ENCODE measurements at places on chromosomes 12 and 14.

GRCh38 chr12:713281-713875 lies 39.0 kb upstream of the WNK1 start:
- DNase-seq, result no peak

DNA sequence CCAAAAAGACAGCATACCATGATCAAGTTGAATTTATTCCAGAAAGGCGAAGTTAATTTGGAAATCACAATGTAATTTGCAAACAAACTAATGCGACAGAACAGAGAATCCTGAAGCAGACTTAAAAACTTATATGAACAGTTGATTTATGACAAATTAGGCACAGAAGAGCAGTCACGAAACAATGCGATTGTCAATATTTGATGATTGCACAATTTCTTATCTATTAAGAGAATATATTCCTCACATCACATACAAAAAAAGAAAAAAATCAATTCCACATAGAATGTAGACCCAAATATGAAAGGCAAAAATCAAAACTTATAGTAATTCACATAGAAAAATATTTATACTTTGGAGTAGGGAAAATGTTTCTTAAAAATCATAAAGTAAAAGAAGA lies 28.9 kb downstream of the COX16 start:
- no peak for DNase-seq

- DNase-seq, result no peak
These were observed 875.2 kb downstream of the FLRT2 start for GRCh38 chr14:86404989-86405649.

- DNase-seq, result no peak
These were observed 45.0 kb upstream of the GSG1 start for GRCh38 chr12:13148485-13148847.

GRCh38 chr12:48119834-48120195 lies 651 bp downstream of the PFKM start:
- no peak for DNase-seq

DNA sequence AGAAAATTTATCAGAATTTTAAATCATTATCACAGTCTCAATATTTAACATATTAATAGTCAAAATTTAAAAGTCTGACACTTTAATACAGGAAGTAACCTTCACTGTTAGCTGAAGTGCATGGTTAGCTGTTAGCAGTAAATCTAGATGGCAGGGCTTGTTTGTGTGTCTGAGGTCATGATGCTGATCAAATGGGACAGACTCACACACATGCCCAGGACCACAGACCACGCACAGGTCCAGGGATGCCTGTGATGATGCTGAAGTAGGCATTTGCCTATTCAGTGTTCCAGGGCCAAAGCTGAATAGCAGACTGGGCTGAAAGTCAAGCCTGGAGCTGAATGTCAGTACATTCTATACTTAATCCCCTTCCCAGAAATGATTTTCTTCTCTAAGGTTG lies 20.5 kb downstream of the FNTB start:
- DNase-seq, result no peak

- no peak for DNase-seq
These were observed 203.2 kb upstream of the SSTR1 start for GRCh38 chr14:38004610-38004879.

DNA sequence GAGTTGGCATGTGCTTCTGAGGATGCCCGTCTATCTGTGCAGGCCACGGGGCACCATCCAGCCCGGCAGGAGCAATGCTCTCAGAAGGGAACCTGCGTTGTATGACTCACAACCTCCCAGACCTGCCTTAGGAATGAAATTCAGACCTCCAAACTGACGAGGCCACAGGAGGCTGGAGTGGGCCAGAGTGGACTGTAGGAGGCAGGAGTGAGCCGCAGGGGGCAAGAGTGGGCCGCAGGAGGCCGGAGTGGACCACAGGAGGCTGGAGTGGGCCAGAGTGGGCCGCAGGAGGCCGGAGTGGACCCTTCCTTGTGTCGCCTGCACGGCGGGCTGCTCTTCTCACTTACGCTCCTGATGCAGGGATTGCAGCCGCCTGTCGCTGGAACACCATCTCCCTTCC lies 11.1 kb upstream of the FBRSL1 start:
- no peak for DNase-seq

DNA sequence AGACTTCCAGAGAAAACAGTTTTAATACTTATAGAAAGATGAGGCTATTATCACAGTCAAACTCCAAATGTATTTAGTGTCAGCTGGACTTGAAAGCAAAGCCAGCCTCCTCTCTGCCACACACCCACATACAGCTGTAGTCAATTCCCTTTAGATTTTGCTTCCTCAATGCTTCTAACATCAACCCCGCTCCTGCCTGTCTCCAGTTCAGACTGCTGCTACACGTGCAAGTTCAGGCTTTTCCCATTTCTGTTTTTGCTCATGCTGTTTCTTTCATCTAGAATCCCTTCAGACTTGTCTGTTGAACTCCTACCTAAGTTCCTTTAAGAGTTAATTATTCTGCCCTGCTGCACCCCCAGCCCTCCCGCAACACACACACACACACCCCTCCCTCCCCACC lies 380.0 kb downstream of the KCNH5 start:
- no peak for DNase-seq

DNA sequence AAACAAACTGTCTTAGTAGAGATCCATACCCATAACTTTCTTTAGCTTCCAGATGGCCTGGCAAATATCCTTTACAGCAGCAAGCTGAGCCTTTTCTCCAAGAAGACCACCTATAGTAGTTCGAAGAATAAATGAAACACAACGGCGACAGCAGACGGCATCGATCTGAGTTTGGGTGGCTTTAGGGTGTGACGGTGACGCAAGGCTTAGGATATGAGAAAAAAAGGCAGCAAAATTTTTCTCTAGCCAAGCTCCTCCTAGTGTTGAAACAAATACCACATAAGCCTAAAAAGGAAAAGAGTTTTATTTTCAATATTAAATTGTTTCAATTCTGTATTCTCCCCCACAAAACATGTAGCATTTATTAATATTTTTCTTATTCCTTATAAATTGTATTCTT lies 33.3 kb downstream of the HEATR5A start:
- no peak for DNase-seq

DNA sequence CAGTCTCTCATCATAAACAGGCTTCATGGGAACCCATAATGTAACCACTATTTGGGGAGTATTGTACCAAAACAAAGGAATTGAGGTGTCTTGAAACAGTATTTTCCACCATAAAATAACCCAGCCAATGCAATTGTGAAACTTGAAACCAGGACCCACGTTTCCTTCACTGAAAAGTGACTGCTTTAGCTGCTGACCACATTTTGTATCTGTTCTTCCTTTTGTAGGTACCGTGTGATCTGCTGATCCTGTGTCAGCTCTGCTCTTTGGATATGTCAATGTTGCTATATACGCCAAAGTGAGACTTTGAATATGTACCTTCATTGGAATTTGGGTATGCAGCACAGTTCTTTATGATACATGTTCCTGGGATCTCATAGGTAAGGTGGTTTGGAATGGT lies 95.1 kb upstream of the CNTN1 start:
- no peak for DNase-seq

DNA sequence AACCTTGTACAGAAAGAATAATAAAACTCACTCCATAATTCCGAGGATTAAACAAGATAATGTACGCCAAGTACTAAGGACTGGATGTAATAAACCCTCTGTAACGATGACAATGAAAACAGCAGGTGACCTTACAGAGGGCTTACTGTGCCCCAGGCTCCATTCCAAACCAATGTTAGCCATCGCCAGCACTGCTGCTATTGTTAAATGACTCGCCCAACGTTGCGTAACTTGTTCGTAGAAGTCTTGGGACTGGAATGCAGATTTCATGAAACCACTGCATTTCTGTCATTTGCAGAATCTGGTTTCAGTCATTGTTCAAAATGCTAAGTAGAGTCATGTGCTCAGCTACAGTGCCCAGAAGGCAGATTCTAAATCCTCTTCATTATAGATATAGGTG lies 728 bp upstream of the STON2 start:
- DNase-seq, result no peak

DNA sequence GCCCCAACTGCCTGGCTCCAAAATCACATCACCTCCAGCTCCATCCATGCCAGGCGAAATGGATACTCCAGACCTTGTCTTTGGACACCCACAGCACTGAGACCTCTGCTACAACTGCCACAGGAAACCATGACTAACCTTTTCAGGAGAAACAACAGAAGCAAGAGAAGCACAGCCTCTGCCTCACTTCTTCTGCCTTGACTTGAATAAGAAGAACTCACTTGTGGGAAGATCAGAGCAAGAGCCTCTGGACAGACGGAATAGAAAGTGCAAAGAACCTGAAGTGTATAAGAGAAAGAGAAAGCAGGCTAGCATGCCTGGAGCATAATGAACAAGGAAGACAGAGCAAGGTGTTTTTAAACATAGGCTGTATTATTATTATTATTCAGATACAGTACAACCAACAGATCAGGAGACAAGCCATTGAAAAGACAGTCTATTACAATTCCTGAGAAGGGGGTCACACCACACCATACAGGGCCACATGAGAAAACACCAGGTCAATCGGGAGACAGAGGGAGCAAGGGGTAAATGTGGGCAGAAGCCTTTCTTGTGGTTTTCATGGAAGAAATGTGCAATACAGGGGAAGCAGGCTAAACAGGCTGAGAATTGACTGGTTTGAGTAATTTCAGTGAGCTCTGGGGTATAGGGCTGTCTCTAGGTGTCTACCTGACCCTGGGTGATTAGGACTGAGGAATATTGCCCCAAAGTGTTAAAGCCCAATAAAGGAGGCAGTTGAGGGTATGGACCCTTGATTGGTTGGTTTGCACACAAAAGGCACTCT lies 7.4 kb upstream of the OR10P1 start:
- DNase-seq, result no peak

DNA sequence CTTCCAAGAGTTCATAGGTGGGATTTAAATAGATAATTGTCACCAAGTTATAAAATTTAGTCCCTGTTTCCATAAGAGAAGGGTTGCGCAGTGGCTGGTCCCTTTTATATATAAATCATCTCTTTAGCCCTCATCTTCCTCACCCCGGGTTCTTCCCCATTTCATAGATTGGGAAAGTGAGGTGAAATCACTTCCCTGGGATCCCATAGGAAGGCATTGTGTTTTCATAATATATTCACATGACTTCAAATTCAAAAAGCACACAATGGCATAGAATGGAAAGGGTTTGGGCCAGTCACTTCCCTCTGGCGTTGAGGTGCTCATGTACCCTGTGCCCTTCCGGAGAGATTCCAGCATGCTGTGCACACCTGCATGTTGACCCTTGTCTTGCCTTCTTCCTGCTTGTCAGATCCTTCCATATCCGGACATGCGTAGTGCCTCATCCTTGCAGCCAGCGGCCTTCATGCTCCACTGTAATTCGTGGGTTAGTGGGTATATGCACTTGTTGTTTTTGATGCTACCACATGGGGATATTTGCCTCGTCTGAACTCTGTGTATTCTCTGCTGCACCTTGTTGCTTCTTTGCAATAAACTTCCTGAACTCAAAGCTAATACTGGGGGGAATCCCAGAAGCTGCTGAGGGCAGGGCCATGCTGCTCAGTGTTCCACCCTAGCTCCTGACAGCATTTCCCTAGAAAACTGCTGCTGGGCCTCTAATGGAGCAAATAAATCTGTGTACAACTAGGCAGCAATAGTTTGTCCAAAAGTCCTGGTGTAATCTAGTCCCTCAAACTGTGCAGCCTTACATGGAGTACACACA lies 59.6 kb downstream of the ANAPC7 start:
- DNase-seq, result no peak

- DNase-seq, result no peak
These were observed 2.3 kb downstream of the TBX5 start for GRCh38 chr12:114403690-114404066.

DNA sequence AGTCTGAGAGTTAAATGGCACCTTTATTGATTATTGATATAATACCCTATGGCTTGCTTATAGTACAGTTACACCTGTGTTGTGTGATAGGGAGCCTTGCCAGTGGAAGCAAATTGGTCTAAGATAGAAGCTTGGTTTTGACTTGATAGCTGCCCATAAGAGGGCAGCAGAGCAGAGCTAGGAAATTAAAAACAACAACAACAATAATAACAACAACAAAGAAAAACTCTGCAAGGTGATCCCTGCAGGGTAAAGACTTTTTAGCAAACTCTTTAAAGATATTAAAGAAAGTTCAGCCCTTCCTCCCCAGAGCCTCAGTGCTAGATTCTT lies 18.0 kb upstream of the RNASE10 start:
- DNase-seq, result no peak

DNA sequence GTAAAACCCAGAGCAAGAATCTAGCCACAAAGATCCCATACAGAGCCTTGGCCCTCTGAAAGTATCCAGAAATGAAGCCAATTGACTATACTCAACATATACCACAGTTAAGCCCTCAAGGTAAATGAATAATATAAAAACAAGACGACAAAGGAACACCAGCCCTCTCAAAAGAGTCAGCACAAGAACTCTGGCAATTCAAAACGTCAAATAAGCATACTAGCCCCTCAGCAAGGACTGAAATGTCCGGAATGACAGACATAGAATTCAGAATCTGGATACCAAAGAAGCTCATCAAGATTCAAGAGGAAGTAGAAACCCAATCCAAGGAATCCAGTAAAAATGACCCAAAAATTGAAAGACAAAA lies 49.9 kb downstream of the GTF2A1 start:
- no peak for DNase-seq

GRCh38 chr12:117986705-117987469 lies 18.1 kb upstream of the KSR2 start:
- no peak for DNase-seq

DNA sequence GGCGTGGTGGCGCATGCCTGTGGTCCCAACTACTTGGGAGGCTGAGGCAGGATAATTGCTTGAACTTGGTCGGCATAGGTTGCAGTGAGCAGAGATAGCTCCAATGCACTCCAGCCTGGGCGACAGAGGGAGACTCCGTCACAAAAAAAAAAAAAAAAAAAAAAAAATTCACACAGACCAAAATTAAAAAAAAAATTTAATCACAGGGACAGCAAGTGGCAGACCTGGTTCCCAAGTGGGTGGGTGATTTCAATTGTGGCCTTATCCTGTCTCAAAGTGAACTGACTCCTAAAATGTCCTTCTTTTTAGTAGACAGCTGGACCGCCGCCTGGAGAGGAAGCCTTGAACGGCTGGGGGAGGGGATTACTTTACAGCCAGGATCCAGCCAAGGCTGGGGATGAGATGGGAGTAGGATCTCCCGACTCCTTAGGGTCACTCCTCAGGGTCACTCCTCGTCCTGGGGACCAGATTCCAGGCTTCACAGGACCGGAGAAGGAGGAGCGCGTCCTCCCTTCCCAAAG lies 1.5 kb upstream of the KCNH3 start:
- DNase-seq, result no peak

DNA sequence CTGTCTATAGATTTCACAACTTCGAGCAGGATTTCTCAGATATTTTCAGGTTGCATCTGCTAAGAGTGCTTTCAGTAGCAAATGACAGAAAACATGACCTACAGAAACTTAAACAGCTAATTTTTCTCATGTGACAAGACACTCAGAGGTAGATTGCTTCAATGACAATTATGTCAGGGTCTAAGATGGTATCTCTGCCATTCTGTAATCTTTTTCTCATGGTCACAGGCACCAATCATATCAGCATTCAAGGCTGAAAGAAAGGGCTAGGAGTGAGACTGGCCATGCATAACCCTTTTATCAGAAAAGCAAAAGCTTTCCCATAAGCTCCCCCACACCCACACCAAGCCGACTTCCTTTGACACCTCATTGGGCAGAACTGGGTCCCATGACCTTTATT lies 450.5 kb upstream of the FAR2 start:
- DNase-seq, result no peak

- DNase-seq, result no peak
These were observed 64.2 kb downstream of the SPRING1 start for GRCh38 chr12:116673681-116674111.

Measured in SIG-M5 (cell line).